ENCODE measurements at places on chromosomes 16 and 17.
A peak's percentile ranks its signal among the peaks of the same experiment; 100 is the strongest.

GRCh38 chr16:57536306-57537193 is at the start of gene CCDC102A:
TSS of gene CCDC102A (minus strand) at chr16:57536571. CDS start at chr16:57529177, 7,394 bp downstream.
- DNase-seq: no peak

- DNase-seq: no peak
Measured at GRCh38 chr17:27486741-27487140, 30.5 kb downstream of the KSR1 start.

DNA sequence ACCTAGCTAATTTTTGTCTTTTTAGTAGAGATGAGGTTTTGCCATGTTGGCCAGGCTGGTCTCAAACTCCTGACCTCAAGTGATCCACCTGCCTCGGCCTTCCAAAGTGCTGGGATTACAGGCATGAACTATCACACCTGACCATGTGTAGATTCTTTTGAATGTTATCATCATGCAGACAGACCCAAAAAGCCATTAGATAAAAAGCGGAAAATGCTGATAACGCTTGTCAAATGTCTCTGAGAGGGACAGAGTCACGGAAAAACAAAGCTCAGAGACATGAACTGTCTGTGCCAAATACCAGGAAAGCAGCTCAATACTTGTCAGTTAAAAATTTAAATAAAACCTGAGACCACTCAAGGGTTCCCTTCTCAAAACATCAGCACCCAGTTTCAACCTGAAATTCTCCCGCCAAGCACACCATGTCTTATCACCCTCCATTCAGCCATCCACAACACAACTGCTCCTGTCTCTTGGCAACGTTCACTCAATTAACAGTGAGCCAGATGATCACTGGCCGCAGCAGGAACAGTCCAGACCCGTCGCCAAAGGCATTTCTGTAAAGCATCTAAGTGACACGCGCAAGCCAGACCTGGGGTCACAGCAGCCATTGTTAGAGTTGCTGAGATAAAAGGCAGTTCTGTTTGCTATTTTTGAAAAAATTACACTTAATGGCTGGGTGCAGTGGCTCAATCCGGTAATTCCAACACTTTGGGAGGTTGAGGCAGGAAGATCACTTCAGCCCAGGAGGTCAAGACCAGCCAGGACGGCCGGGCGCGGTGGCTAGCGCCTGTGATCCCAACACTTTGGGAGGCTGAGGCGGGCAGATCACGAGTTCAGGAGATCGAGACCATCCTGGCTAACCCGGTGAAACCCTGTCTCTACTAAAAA is 29.7 kb downstream of the FANCA start:
- DNase-seq: no peak

DNA sequence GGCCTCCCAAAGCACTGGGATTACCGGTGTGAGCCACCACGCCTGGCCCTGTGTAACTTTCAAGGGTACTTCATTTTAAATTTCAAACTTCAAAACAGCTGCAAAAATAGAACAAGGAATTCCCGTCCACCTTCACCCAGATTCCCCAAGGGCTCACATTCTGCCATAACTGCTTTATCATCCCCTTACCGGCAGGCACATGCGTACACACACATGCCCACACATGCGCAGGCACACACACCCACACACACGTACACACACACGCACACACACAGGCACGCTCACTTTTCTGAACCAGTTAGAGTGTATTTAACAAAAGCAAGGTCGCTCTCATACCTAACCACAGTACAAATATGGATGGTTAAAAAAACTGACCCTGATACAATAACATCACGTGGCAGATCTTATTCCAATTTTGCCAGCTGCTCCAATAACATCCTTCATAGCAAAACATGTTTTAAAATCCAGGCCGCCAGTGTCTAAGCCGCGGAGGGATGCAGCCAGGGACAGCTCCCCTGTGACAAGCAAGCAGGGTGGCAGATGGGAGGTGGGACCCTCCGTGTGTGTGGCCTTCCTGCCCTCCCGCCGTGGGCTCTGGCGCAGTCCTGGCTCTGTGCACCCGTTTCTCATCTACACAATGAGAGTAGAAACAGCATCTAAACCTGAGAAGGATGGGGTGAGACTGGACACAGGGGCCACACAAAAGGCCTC is 23.1 kb downstream of the PDIA2 start:
- no peak for DNase-seq

GRCh38 chr17:79693419-79693818 is 37.3 kb upstream of the ENPP7 start:
- DNase-seq: no peak

- DNase-seq: no peak
Measured at GRCh38 chr16:2985462-2985861, 5.2 kb upstream of the PKMYT1 start.

DNA sequence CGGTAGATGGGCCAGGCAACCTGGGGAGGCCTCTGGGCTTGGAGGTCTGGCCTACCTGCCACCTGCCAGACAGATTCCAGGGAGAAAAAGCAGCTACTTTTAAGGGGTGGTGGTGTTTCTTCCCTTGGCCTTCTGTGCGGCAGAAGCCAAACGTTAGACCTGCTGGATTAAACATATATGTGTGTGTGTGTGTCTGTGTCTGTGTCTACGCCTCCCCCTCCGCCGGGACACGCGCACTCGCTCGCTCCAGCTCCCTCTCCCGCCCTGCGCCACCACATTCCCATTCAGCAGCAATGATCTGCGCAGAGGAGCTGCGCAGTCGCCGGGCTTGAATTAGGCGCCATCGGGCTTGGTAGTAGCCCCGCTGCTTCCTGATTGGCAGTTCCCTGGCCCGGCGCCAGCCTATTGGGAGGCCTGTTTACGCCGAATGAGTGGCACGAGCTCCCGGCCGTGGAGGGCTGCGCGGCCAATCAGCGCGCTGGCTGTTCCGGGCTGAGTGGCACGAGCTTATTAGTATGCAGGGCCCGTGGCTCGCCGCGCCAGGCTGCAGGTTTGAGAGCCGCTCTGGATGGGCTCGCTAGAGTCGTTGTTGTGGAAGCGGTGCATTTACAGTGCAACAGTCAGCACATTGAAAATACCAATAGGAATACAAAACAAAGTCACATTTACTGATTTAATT is at the start of gene BAHCC1:
BAHCC1 (plus strand) TSS at position 537 of the 679 bp plus-strand sequence. CDS start 4,283 bp downstream, outside the sequence.
- DNase-seq: peak; percentile 99

GRCh38 chr16:57042157-57043111 is 49.9 kb upstream of the CPNE2 start:
- DNase-seq: no peak

GRCh38 chr16:82585675-82586074 is 41.1 kb upstream of the CDH13 start:
- peak; percentile 63 for DNase-seq

GRCh38 chr17:82820278-82821251 is 19.3 kb downstream of the ZNF750 start:
- DNase-seq: no peak
